HCT116 (cell line): ENCODE measurements at places on chromosomes 7 and 10. TPM values are rescaled to one million over a fixed set of nuclear protein-coding genes. Genes with fewer than 3 reads are reported as not detected.
A peak's percentile ranks its signal among the peaks of the same experiment; 100 is the strongest.

Gene JAKMIP3
- total RNA-seq = 0.17 TPM

GRCh38 chr7:15972862-15973275 lies 286.4 kb upstream of the MEOX2 start:
- DNase-seq = no peak

GRCh38 chr10:24010436-24010970 lies 198.4 kb upstream of the KIAA1217 start:
- no peak for DNase-seq

DNA sequence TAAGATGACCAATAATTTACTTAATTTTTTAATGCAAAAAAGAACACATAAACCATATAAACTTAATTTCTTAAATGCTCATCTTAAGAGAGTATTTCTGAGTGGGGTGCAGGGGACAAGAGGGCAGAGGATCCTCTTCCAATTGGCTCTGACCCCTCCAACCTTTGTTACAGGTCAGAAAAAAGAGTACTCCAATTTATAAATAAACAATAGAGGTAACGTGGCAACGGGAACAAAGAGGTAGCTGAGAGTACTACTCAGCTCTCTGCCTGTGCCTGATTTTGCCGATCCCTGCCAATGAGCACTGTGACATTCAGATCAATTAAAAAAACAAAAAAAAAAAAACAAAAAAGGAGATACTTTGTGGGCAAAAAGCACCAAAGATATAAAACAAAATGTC lies 307.9 kb downstream of the PARD3 start:
- no peak for DNase-seq

GRCh38 chr10:22427101-22427500 lies 81.8 kb downstream of the SPAG6 start:
- DNase-seq = peak; percentile 79

GRCh38 chr10:60276232-60276631 lies 113.4 kb downstream of the ANK3 start:
- DNase-seq = no peak
